Stimulated activated CD4-positive, alpha-beta T cell treated with anti-CD3 and anti-CD28 coated beads, Interleukin-12 subunit alpha, Interleukin-12 subunit beta, amount 100 ng/mL, for 24 hours (primary cell): ENCODE measurements at places on chromosomes 6 and 20.

GRCh38 chr6:147621263-147621662, 112.8 kb downstream of the SAMD5 start:
- DNase-seq, result no peak

DNA sequence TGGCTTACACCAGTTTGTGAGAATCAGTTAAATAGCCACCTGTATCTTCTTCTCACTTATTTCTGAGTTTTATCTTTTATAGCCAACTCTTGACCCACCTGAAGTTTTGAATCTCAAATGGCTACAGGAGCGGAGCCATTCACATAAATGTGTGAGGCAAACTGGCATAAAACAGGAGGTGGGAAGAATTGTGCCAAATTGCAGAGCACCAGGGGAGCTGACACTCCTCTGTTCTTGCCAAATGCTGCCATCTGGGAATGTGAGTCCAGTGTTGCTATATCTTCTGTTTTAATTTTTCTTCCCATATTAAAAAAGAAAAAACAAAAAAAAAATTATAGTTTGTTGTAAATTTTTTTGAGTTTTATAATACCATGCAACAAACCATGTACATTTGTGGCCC, 17.0 kb upstream of the RNF146 start:
- DNase-seq, result no peak

DNA sequence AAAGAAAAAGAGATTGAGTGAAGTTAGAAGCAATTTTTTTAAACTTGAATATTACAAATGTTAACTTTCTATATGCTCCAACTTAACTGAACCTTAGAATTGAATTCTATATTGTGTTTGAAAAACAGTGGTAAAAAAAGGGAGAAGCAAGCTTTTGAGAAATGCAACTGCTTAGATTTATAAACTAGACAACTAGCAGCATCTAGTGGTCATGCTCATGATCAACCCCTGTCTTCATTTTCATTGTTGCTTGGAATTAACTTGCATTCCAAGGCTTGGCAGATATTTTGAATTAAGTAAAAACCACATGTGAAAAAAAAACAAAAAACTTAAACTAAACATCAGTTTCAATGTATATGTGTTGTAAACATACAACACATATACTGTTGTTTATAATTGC, 113.1 kb downstream of the C6orf58 start:
- no peak for DNase-seq

- DNase-seq, result no peak
Observed at GRCh38 chr20:60584221-60584620, 626.0 kb downstream of the CDH26 start.

GRCh38 chr6:93784794-93785693, 365.7 kb upstream of the EPHA7 start:
- DNase-seq, result no peak

GRCh38 chr6:5507131-5507681, 245.9 kb downstream of the FARS2 start:
- DNase-seq, result no peak

DNA sequence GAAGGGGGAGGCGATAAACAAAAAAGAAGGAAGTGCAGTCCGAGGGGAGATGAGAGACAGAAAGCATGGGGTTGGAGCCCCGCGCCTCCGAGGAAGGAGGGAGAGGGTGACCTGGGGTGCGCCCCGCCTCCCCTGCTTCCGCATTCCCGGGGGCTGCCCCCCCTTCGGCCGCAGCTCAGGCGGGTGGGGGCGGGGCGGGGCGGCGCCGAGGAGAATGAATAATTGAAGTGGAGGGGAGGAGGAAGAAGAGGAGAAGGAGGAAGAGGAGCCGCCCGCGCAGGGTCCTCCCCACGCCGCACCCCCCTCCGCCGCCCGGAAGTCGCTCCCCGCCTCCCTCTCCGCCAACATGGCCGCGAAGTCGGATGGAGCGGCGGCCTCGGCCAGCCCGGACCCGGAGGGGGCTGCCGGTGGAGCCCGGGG, at the start of gene XKR7:
Gene XKR7 (plus strand): TSS at position 322 of the 420 bp plus-strand sequence. CDS start 25 bp downstream, at position 347.
- no peak for DNase-seq

- no peak for DNase-seq
Observed at GRCh38 chr6:25013246-25013645, 77.5 kb upstream of the RIPOR2 start.

DNA sequence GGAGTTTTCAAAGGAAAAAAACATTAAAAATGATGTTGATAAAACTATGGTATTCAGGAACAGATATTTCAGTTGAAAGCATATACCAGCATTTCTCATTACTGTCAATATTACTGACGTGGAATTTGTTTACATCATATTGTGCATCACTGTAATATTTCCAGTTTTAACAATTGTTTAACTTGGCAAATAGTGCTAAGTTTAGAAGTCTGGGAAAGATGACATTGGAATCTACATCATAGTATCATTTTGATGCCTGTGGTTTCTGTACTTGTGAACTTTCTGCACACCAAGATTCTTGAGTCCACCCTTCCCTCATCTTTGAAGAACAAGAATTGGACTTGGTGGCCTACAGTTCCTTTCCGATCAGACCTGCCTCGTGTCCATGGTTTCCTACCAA, 98.1 kb downstream of the RALGAPA2 start:
- no peak for DNase-seq

- no peak for DNase-seq
Observed at GRCh38 chr6:168778201-168778600, 337.2 kb downstream of the SMOC2 start.

- no peak for DNase-seq
Observed at GRCh38 chr6:148212366-148212765, 130.3 kb upstream of the SASH1 start.

- no peak for DNase-seq
Observed at GRCh38 chr6:89727501-89727900, 89.0 kb upstream of the LYRM2 start.

GRCh38 chr6:138818496-138819194, 22.8 kb downstream of the ECT2L start:
- no peak for DNase-seq

GRCh38 chr20:1210501-1210900, 7.2 kb downstream of the C20orf202 start:
- no peak for DNase-seq

GRCh38 chr6:37838219-37838921, 18.8 kb downstream of the ZFAND3 start:
- DNase-seq, result no peak

- DNase-seq, result no peak
Observed at GRCh38 chr6:46990031-46990644, 52.0 kb downstream of the ADGRF1 start.

- no peak for DNase-seq
Observed at GRCh38 chr20:58512808-58513552, 2.2 kb downstream of the APCDD1L start.

GRCh38 chr6:141521440-141521839, 611.3 kb upstream of the GJE1 start:
- DNase-seq, result no peak

DNA sequence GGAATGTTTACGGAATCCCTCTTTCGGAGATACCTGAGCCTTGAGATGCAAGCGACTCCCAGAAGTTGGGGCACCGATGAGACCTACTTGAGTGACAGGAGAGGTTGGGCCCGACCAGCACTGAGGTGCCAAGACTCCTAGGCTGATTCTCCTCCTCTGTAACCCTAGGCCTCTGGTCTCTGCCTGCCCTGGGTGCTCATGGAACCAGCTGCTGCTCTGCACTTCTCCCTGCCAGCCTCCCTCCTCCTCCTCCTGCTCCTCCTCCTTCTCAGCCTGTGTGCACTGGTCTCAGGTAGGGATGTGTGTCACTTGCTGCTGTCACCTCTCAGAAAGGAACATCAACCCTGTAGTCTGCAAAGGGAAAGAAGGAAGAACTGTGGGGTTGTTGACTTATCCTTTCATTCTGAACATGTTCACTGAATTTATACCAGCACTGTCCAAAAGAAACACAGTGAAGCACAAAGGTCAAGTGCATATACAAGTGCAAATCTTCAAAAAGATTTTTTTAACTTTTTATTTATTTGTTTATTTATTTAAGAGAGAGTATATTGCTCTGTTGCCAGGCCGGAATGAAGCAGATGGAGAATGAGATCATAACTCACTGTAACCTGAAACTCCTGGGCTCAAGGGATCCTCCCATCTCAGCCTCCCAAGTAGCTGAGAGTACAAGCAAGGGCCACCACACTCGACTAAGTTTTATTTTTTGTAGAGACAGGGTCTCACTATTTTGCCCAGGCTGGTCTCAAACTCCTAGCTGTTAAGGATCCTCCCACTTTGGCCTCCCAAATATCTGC, 913 bp downstream of the BTN2A2 start:
- no peak for DNase-seq

- DNase-seq, result no peak
Observed at GRCh38 chr6:88566746-88567534, 396.5 kb downstream of the RNGTT start.

- DNase-seq, result no peak
Observed at GRCh38 chr20:62524505-62524911, 48.7 kb upstream of the GATA5 start.

GRCh38 chr6:3005077-3005476, 5.4 kb downstream of the NQO2 start:
- DNase-seq, result no peak

DNA sequence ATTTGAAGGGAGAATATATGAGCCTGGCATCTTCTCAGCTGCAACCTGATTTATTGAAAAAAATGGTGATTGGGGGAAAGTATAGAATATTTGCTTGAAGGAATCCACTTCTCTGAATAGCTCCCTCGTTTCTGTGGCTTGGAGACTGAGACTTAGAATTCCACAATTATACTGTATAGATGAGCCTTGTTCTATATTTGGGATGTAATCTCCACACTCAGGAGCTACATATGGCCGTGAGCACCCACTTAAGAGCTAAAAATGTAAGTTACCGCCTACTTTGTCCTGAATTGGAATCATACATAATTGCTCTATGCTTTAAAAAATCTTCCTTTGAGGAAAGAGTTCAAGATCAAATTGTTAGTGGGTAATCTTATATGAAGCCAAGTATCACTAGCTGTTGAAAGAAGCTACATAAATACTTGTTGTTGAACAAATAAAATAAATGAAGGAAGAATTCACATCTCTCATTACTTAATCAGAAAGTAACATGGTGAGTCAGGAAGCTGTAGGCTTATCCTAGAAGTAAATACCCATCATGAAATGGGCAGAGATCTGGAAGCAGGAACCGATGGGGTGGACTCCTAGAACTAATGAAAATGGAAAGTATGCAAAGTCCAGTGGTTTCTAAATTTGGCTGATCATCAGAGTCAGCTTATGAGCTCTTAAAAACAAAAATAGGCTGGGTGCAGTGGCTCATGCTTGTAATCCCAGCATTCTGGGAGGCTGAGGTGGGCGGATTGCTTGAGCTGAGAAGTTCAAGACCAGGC, 254.3 kb downstream of the SOX4 start:
- no peak for DNase-seq
